ENCODE measurements at places on chromosomes 1 and 21. TPM values are rescaled to one million over a fixed set of nuclear protein-coding genes. Genes with fewer than 3 reads are reported as not detected.
A peak's percentile ranks its signal among the peaks of the same experiment; 100 is the strongest.

- H3K36me3 ChIP-seq, result peaks cover 2% of the 10 kb centered on the region
- H3K4me3 ChIP-seq, result no peak overlapping the region
- no peak overlapping the region for H3K27ac ChIP-seq
- no peak for DNase-seq
- H3K4me1 ChIP-seq, result peaks cover 57% of the 10 kb centered on the region
Observed at GRCh38 chr1:156152628-156153027, 757 bp upstream of the SEMA4A start.

DNA sequence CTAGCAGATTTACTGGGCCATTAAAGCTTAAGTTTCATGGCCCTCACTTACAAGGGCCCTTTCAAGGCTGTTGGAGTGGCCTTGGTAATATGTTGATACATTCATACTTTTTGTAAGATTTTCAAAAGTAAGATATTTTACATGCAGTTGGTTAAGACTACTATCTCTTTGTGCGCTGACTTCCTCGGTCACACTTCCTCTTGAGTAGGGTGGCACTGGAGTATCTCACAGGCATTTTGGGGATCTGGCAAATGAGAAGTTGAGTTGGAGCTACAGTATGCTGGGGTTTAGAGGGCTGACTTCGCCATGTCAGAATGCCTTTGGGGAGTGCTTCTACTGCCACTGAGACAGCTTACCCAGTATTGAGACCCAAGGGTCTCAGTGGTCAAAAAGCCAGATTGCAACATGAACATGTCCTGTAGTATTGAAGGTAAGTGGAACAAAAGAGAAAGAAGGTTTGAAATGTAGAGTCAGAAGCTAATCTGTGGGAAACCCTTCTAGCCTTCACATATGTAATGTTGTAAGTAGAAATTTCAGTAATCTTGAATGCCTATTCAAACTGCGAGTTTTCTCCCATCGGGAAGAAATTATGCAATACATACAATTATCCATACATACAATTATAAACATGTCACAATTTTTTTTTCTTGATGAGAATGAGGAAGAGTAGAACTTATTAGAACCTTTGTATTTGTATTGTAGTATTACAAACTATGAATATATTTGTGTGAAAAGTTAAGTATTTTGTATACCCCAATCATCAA is 32.3 kb upstream of the RALGPS2 start:
- no peaks in the 10 kb centered on the region for H3K36me3 ChIP-seq
- H3K4me3 ChIP-seq, result no peak overlapping the region
- H3K4me1 ChIP-seq, result no peaks in the 10 kb centered on the region
- H3K27ac ChIP-seq, result no peak overlapping the region
- DNase-seq, result no peak

GRCh38 chr21:42864286-42864685 is 15.1 kb downstream of the WDR4 start:
- no peak overlapping the region for H3K27ac ChIP-seq
- peaks cover 9% of the 10 kb centered on the region for H3K4me1 ChIP-seq
- H3K4me3 ChIP-seq, result no peak overlapping the region
- no peak for DNase-seq
- peaks cover 30% of the 10 kb centered on the region for H3K36me3 ChIP-seq

- no peaks in the 10 kb centered on the region for H3K4me1 ChIP-seq
- H3K27me3 ChIP-seq, result no peaks in the 10 kb centered on the region
- H3K36me3 ChIP-seq, result no peaks in the 10 kb centered on the region
- H3K4me3 ChIP-seq, result no peak overlapping the region
Observed at GRCh38 chr21:27314131-27314530, 347.2 kb upstream of the ADAMTS5 start.

DNA sequence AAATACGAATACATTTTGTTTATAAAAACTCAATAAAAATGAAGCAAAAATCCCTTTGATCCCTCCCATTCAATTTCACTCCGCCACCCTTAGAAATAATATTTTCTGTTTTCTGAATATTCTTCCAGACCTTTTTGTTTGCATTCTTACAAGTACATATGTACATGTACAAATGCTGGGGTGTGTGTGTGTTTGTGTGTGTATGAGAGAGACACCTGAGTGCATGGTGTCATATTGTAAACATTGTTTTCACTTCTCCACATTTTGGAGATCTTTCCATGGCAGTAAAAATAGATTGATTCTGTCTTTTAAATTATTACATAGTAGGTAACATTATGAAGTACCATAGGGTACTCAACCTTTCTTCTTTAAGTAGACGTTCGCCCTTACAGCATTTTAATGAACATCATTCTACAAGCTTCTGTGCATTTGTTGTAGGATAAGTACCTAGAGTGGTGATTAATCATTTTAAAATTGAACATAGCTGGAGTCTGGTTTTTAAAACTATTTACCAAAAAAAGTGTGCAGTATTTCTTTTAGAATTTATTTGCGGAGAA is 1.3 kb upstream of the MPC2 start:
- DNase-seq, result no peak
- H3K4me3 ChIP-seq, result peak overlapping the region; percentile 91
- peaks cover 25% of the 10 kb centered on the region for H3K4me1 ChIP-seq
- peaks cover 12% of the 10 kb centered on the region for H3K36me3 ChIP-seq

DNA sequence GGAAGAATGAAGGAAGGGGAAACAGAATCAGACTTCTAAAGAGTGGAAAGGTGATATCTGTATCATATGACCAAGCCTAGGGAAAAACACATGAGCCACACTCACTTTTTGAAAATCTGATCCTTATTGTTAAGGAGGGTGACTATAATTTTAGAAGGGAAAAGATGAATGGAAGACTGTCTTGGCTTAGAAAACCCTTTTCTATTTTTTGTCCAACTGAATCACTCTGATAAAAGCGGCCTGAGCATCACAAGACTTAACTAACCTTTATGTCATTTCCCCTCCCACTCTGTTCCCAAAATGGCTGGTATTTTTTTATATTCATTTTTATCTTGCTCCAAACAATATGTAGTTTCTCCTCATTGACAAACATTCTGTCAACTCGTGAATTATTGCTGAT is 169.8 kb downstream of the C1orf21 start:
- DNase-seq, result no peak
- no peak overlapping the region for H3K4me3 ChIP-seq
- H3K36me3 ChIP-seq, result no peaks in the 10 kb centered on the region
- no peaks in the 10 kb centered on the region for H3K4me1 ChIP-seq
- H3K27ac ChIP-seq, result no peak overlapping the region
- H3K27me3 ChIP-seq, result peaks cover 10% of the 10 kb centered on the region

DNA sequence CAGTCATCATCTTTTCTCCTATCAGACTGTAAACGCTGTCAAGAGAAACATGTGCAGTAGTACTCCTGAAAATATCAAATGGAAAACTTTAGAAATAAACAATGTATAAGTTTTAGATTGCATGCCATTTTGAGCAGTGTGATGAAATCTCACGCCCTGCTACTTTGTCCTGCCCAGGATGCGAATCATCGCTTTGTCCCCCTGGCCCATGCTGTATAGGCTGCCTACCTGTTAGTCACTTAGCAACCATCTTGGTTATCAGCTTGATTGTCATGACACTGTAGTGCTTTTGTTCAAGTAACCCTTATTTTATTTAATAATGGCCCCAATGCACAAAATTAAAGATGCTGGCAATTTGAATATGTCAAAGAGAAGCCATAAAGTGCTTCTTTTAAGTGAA is 363.0 kb downstream of the ZP4 start:
- no peak overlapping the region for H3K4me3 ChIP-seq
- no peaks in the 10 kb centered on the region for H3K4me1 ChIP-seq
- H3K27me3 ChIP-seq, result no peaks in the 10 kb centered on the region

GRCh38 chr1:21865943-21866706 is 54.1 kb downstream of the LDLRAD2 start:
- no peaks in the 10 kb centered on the region for H3K36me3 ChIP-seq
- DNase-seq, result no peak
- H3K27me3 ChIP-seq, result no peaks in the 10 kb centered on the region
- H3K4me1 ChIP-seq, result peaks cover 3% of the 10 kb centered on the region
- H3K4me3 ChIP-seq, result no peak overlapping the region

- H3K4me1 ChIP-seq, result peaks cover 74% of the 10 kb centered on the region
- no peak overlapping the region for H3K4me3 ChIP-seq
- DNase-seq, result peak; percentile 52
- peaks cover 7% of the 10 kb centered on the region for H3K27me3 ChIP-seq
Observed at GRCh38 chr1:156124557-156125483, 10.3 kb downstream of the LMNA start.

DNA sequence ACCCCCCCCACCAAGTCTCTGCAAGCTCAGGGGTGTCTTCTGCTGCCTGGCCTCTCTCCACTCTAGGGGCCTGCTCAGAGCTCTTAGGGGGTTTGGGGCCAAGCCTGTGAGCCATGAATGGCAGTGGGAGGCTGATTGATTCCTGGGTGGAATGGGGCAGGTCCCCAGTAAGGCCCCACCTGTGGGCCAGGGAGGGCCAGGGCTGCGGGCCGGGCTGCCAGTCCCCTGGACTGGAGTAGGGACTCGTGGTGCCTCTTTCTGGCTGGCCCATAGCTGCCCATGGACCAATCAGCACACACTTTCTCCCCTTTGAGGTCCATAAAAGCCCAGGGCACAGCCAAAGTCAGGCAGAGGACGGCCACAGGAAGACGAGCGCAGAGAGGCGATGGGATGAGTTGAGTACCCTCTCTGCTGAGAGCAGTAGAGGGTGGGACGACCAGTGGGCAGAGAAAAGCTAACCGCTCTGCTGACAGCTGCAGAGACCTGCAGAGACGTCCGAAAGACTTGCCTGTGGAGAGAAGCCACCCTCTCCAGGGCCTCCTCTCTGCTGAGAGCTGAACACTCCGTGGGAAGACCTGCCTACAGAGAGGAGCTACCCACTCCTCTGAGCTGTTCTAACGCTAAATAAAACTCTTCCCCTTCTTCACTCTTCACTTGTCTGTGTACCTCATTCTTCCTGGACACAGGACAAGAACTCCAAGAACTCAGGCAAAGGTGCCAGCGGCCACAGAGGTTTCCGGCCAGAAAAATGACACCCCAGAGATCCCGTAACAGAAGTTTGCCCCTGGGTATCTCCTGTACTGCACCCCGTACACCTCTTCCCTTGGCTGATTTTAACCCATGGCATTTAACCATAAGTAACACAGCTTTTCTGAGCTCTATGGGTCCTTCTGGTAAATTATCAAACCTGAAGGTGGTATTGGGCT is 38.2 kb upstream of the TARDBP start:
- DNase-seq, result no peak
- no peaks in the 10 kb centered on the region for H3K4me1 ChIP-seq
- H3K27me3 ChIP-seq, result peaks cover 6% of the 10 kb centered on the region
- no peak overlapping the region for H3K27ac ChIP-seq
- H3K36me3 ChIP-seq, result no peaks in the 10 kb centered on the region

DNA sequence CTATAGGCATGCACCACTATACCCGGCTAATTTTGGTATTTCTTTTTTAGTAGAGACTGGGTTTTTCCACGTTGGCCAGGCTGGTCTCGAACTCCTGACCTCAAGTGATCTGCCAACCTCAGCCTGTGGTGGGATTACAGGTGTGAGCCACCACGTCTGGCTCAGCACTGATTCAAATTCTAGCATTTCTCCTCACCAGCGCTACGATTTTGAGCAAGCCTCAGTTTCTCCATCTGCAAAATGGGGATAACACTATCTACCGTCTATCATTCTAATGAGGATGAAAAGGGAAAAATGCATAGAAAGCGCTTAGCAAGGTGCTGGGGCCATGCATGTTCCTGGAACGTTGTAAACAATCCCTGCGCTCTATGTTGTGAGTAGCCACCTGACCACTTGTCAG is 49.0 kb upstream of the DISP3 start:
- no peaks in the 10 kb centered on the region for H3K4me1 ChIP-seq
- no peak overlapping the region for H3K4me3 ChIP-seq
- no peak for DNase-seq
- H3K27ac ChIP-seq, result no peak overlapping the region

DNA sequence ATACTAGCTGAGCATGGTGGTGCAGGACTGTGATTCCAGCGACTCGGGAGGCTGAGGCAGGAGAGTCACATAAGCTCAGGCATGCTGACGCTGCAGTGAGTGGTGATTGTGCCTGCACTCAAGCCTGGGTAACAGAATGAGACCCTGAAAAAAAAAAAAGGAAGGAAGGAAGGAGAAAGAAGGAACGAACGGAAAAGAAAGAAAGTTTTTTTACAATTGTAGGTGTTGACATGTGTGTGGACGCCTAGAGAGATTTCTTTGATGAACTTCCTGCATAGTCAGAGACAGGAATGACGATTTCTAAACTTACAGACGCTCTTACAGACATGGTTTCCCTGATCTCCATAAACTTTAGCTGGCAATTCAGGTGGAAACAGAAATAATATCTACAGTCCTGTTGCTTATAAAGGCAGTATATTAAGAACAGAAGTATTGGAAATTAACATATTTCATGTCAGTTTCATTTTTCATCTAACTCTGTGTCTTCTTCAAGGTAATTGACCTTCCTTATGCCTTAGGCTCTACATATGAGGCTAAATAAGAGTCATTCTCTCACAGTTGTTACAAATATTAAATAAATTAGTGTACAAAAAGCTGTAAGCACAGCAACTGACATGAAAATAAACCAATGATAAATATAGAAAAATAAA is 4.1 kb downstream of the SAMSN1 start:
- DNase-seq, result no peak
- peak overlapping the region; percentile 91 for H3K4me3 ChIP-seq
- H3K4me1 ChIP-seq, result peaks cover 56% of the 10 kb centered on the region
- peak overlapping the region; percentile 96 for H3K27ac ChIP-seq
- no peaks in the 10 kb centered on the region for H3K27me3 ChIP-seq
- peaks cover 52% of the 10 kb centered on the region for H3K36me3 ChIP-seq

DNA sequence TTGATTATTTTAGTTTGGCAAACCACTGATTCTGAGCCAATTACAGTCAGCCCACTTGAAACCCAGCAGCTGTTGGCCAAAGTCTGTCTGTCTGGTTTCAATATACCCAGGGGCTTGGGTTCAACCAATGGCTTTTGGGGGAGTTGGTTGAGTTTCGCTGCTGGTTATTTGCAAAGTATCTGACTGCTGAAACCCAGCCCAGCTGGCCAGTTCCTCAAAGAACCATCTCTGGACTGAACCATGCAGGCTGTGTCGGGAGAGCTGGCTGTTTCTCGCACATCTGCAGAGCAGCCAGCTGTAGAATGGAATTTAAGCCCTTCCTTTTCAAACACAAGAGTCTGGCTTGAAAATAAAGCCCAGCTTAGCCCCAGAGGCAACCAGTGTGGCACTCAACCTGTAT is 66.0 kb upstream of the PAX7 start:
- DNase-seq, result no peak
- H3K4me3 ChIP-seq, result no peak overlapping the region
- H3K36me3 ChIP-seq, result no peaks in the 10 kb centered on the region
- no peaks in the 10 kb centered on the region for H3K4me1 ChIP-seq
- no peak overlapping the region for H3K27ac ChIP-seq
- H3K27me3 ChIP-seq, result peaks cover 16% of the 10 kb centered on the region

The LRRC71 gene
- total RNA-seq, result not detected

The CFAP107 gene
- total RNA-seq, result not detected

The CD2 gene
- 444 TPM for total RNA-seq

The CYP4B1 gene
- total RNA-seq, result not detected

The SLC45A1 gene
- 0.12 TPM for total RNA-seq
